Ureter (tissue), 1 donor: ENCODE measurements at places on chromosomes 13 and 19.

DNA sequence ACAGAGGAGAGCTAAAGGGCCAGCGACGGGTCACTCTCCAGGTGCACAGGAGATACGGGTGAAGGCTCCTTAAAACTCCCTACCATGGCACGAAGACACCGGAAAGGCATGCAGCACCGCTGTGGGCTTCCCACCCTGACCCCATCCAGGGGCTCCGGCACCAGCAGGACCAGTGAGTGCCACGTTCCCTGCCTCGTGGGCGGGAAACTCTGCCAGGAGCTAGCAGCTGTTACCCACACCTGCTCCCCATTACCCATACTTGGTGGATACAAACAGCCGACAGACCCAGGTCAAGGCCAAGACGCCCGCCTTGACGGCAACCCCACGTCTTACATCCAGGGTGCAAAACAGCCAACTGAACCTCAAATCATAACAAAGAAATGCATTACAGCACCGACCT lies 56.7 kb downstream of the GNG7 start:
- DNase-seq: no peak

GRCh38 chr19:48469289-48469881 lies at the start of gene CYTH2:
Gene CYTH2 (plus strand): TSS chr19:48469369. CDS start chr19:48469508, 139 bp downstream.
- peak; percentile 90 for DNase-seq

DNA sequence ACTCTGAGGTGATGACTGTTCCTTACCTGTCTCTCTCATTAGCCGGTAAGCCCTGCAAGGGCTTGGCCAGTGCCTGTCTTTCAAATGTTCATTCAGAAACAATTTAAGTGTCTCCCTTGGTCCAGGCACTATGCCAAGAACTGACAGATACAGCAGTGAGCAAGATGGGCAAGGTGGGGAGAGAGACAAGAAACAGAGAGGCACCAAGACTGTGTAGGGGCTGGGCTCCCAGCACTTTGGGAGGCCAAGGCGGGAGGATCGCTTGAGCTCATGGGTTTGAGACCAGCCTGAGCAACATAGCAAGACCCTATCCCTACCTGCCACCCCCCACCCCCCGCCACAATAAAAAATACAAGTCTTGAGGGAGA lies 1.3 kb upstream of the CCNE1 start:
- DNase-seq: no peak

GRCh38 chr19:16581971-16582343 lies 9.7 kb upstream of the SLC35E1 start:
- DNase-seq: no peak

DNA sequence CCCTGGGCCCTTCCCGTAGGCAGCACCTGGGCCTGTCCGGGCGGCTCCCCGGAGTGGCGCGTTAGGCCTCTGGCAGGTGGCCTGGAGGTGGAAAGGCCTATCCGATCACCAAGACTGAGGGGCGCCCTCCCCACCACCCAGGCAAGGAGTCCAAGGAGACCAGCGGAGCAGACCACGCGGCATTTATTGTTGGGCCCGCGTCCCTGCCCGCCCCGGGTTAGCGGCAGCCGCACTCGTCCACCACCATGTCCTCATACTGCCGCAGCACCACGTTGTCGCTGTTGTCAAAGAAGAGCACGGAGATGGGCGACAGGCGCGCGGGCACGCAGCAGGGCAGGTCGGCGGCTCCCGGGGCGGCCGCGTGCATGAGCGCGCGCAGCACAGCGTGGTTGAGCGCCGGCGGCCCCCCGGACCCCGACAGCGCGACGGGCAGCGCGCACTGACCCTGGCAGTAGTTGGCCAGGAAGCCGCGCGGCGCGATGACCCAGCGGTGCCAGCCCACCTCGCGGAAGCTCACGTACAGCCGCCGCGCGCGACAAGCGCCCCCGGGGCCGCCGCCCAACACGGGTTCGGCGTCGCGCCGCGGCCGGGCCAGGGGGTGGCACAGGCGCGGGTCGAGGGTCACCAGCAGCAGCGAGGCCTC lies 27.5 kb downstream of the CERS1 start:
- no peak for DNase-seq
